IPS DF 6.9 (cell line): ENCODE measurements at places on chromosomes 13 and 19.

DNA sequence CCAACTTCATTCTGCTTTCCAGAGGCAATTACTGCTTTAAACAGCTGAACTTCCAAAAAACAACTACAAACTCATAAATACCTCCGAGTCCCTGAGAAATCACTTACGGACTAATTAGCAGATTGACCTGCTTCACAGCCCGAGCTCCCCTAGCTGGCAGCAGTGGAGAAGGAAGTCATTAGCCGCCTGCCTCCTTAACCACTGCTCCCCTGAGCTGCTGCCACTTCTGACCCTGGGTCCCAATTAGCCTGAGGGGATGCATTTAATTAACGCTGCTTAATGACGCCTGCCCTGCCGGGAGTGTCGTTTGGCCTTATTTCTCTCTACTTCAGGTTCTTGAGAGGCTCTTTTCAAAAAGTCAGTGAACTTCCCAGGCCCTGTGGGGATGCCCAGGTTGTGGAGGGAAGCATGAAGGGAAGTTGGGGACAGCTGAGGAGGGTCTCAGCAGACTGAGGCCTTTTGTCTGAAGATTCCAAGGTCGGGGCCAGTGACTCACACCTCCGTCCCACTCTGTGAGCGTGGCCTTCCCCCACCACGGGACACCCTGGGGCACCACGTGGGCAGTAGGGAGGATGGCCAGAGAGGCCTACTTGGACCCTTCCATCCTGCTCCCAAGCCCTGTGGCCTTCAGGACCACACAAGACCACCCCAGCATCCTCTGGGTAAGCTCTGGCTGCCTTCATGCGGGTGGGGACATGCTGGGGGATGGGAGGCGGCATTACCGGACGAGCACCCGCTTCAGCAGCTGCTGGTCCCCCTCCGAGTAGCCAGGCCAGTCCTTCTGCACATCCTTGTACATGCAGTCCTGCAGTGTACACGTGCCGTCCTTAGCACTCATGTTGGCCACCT, 19.8 kb upstream of the ISYNA1 start:
- no peaks in the 10 kb centered on the region for H3K27me3 ChIP-seq
- no peak for DNase-seq
- no peak overlapping the region for H3K27ac ChIP-seq
- H3K4me1 ChIP-seq: no peaks in the 10 kb centered on the region

DNA sequence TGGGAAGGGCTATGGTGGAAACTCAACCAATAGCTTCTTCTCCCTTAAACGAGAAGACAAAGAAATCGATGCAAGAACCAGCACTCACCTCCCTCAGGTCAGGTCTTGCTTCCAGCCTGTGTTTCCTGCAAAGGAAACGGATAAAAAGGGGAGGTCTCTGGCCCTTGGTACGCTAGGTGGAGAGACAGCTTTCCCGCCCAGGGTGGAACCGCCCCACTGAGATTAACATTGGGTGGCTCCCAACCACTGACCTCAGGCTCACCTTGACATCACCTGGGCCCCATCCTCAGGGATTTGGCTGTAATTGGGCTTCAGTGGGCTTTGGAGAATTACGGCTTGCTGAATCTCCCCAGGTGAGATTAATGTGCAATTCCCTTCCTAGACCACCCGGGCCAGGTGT, at the start of gene NLRP7:
TSS of gene NLRP7 (minus strand) at position 150 of the 400 bp plus-strand sequence.
- no peaks in the 10 kb centered on the region for H3K27me3 ChIP-seq
- H3K4me3 ChIP-seq: no peak within 1 kb of the TSS
- no peak within 1 kb of the TSS for H3K27ac ChIP-seq
- H3K36me3 ChIP-seq: no peaks in the 10 kb centered on the region
- no peak for DNase-seq
- H3K4me1 ChIP-seq: no peaks in the 10 kb centered on the region

DNA sequence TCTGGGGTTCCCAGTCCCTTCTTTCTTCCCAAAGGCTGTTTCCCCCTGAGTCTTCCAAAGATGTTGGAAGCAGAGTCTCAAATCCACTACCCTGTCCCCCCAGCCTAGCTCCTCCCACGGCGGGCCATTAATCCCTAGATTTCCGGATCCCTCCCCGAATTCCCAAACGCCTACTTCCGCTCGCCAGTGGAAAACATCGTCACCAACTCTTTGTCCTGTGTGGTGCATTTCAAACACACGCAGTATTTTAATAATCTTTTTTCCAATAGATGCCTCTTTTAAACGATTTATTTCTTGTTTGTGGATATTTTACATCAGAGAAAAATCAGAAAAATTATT, 610 bp downstream of the ZNF791 start:
- H3K36me3 ChIP-seq: no peaks in the 10 kb centered on the region; the same call in 1 of the 2 replicates
- H3K4me3 ChIP-seq: peak overlapping the region; percentile 68
- H3K27ac ChIP-seq: no peak overlapping the region
- no peaks in the 10 kb centered on the region for H3K4me1 ChIP-seq
- peak; percentile 33 for DNase-seq

DNA sequence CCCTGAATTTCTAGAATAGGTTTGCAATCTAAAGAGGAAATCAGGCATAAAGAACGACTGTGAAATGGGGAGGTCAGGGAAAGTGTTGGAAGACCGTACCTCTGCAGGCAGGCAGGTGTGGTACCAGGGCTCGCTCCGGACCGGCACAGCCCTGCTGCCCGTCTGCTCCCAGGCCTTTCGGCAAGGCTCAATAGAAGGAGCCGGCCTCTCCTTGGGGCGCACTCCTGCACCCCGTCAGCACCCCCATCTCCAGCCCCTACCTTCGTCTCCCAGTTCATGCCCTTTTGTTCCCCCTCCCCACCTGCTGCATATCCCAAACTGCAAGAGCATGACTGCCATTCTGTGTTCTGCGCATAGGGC, 139.8 kb upstream of the SOX1 start:
- H3K27ac ChIP-seq: no peak overlapping the region
- no peaks in the 10 kb centered on the region for H3K27me3 ChIP-seq
- no peaks in the 10 kb centered on the region for H3K36me3 ChIP-seq
- DNase-seq: no peak
- no peak overlapping the region for H3K4me3 ChIP-seq
- no peaks in the 10 kb centered on the region for H3K4me1 ChIP-seq

- DNase-seq: no peak
- H3K4me3 ChIP-seq: no peak overlapping the region
- H3K27me3 ChIP-seq: no peaks in the 10 kb centered on the region
- no peaks in the 10 kb centered on the region for H3K36me3 ChIP-seq
Observed at GRCh38 chr13:112260108-112261055, 115.8 kb upstream of the SPACA7 start.

DNA sequence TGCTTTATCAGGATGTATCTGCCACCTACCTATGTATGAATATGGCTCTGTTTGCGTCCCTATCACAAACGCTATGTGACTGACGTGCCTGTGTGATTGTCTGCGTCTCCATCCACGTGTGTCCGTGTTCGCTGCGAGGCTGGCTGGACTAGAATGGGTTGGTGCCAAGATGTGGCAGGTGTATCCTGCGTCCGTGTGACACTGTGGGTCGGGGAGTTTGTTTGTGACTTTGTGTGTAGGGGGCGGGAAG, 6.7 kb upstream of the HOOK2 start:
- peaks cover 14% of the 10 kb centered on the region; the same call in 1 of the 2 replicates for H3K4me1 ChIP-seq
- no peak overlapping the region for H3K27ac ChIP-seq
- no peak for DNase-seq
- no peaks in the 10 kb centered on the region; the same call in 1 of the 2 replicates for H3K36me3 ChIP-seq

GRCh38 chr13:46373623-46374022, 13.4 kb downstream of the RUBCNL start:
- DNase-seq: no peak
- H3K4me3 ChIP-seq: no peak overlapping the region
- H3K27me3 ChIP-seq: no peaks in the 10 kb centered on the region

DNA sequence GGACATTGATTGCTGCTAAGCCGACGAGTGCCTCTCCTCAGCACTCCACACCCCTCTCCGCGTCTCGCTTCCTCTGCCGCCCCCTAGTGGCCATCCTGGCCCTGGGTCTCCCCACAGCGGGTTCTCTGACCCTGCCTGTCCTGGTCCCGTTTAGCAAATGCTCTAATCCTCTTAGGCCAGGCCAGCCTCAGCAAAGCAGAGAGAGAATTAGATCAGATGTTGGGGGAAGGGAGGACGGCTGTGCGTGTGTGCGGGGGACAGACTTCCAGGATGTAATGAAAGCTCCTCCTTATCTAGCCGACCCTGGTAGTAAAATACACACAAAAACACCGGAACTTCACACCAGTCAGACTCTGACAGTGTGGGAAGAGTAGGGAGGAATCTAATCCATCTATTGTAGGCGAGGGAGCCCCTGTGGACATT, 4.5 kb downstream of the TPRX2 start:
- H3K4me3 ChIP-seq: no peak overlapping the region
- peak; percentile 82 for DNase-seq
- no peaks in the 10 kb centered on the region for H3K27me3 ChIP-seq
- peaks cover 1% of the 10 kb centered on the region; the same call in 1 of the 2 replicates for H3K4me1 ChIP-seq
- H3K36me3 ChIP-seq: no peaks in the 10 kb centered on the region

- H3K27me3 ChIP-seq: no peaks in the 10 kb centered on the region
- no peak for DNase-seq
- H3K36me3 ChIP-seq: no peaks in the 10 kb centered on the region
- H3K4me1 ChIP-seq: no peaks in the 10 kb centered on the region
- no peak overlapping the region for H3K27ac ChIP-seq
Observed at GRCh38 chr19:31450696-31451095, 101.5 kb upstream of the TSHZ3 start.

GRCh38 chr19:18742838-18743783, 48.0 kb downstream of the COMP start:
- H3K27ac ChIP-seq: no peak overlapping the region
- DNase-seq: no peak
- H3K27me3 ChIP-seq: no peaks in the 10 kb centered on the region
- H3K4me1 ChIP-seq: peaks cover 3% of the 10 kb centered on the region
- H3K36me3 ChIP-seq: no peaks in the 10 kb centered on the region; the same call in 1 of the 2 replicates

GRCh38 chr19:510606-511100, 3.4 kb downstream of the TPGS1 start:
- no peaks in the 10 kb centered on the region for H3K36me3 ChIP-seq
- no peaks in the 10 kb centered on the region for H3K27me3 ChIP-seq
- DNase-seq: no peak
- no peak overlapping the region for H3K4me3 ChIP-seq
- H3K27ac ChIP-seq: no peak overlapping the region

- H3K4me1 ChIP-seq: no peaks in the 10 kb centered on the region
- H3K4me3 ChIP-seq: no peak overlapping the region
- DNase-seq: peak; percentile 9
- H3K36me3 ChIP-seq: peaks cover 4% of the 10 kb centered on the region; the same call in 1 of the 2 replicates
- no peak overlapping the region for H3K27ac ChIP-seq
Observed at GRCh38 chr19:34430738-34431625, 2.8 kb downstream of the UBA2 start.

DNA sequence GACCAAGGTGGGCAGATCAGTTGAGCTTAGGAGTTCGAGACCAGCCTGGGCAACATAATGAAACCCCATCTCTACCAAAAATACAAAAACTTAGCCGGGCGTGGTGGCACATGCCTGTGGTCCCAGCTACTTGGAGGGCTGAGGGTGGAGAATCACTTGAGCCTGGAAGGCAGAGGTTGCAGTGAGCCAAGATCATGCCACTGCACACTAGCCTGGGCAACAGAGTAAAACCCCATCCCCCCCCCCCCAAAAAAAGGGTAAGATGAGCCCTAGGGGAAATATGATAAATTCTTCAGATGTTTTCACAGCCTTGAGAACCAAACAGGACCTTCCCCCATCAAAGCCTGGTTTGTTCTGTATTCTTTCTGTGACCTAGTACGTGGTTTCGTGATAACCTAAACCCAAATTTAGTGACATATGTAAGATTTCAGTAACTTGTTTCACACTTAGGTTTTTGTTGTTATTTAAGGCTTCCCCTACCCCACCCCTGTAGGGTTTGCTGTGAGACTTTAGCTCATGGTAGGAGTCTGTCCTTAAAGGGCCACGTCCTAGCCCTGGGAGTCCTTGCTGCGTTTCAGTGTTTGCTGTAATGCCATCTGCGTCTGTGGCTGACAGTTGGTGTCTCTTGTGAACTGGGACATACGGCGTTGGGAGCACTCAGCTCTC, 49.6 kb downstream of the MYO9B start:
- no peak for DNase-seq
- H3K4me1 ChIP-seq: peaks cover 5% of the 10 kb centered on the region; the same call in 1 of the 2 replicates
- H3K4me3 ChIP-seq: no peak overlapping the region
- no peak overlapping the region for H3K27ac ChIP-seq
- H3K36me3 ChIP-seq: no peaks in the 10 kb centered on the region

- no peak overlapping the region for H3K4me3 ChIP-seq
- no peaks in the 10 kb centered on the region for H3K27me3 ChIP-seq
- H3K27ac ChIP-seq: no peak overlapping the region
Observed at GRCh38 chr13:77397636-77398035, 70.7 kb upstream of the MYCBP2 start.

- no peaks in the 10 kb centered on the region for H3K27me3 ChIP-seq
- no peak overlapping the region for H3K4me3 ChIP-seq
- H3K4me1 ChIP-seq: no peaks in the 10 kb centered on the region; the same call in 1 of the 2 replicates
- H3K27ac ChIP-seq: no peak overlapping the region
- H3K36me3 ChIP-seq: peaks cover 14% of the 10 kb centered on the region; the same call in 1 of the 2 replicates
Observed at GRCh38 chr13:51277928-51278327, 55.7 kb downstream of the FAM124A start.

DNA sequence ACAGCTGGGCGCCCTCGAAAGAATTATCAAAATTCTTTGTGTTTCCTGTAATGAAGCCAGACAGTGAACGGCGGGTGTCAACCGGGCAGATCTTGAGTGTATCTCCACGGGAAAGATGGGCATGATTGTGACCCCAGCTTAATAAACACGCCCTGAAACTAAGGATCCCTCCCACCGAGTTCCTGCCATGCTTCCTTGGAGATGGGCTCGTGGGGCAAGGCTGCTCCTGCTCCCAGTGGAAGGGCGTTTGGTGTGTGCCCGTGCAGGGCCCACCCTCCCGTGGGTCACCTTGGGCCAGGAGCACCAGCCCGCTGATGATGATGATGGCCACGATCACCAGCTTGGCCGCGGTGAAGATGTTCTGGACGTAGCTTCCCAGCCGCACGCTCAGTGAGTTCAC, 7.4 kb downstream of the SLC7A9 start:
- DNase-seq: no peak
- H3K27me3 ChIP-seq: no peaks in the 10 kb centered on the region

- 0 out of 2 replicates have a peak, but pooled peaks cover 1% of the 10 kb centered on the region for H3K4me1 ChIP-seq
- H3K27me3 ChIP-seq: peaks cover 11% of the 10 kb centered on the region
- peak overlapping the region; percentile 73 for H3K4me3 ChIP-seq
- DNase-seq: no peak
- no peaks in the 10 kb centered on the region for H3K36me3 ChIP-seq
Observed at GRCh38 chr13:99085808-99086266, 108.0 kb upstream of the DOCK9 start.

- no peaks in the 10 kb centered on the region for H3K27me3 ChIP-seq
- DNase-seq: no peak
- H3K27ac ChIP-seq: no peak overlapping the region
- H3K4me1 ChIP-seq: 0 out of 2 replicates have a peak, but pooled peaks cover 2% of the 10 kb centered on the region
Observed at GRCh38 chr19:6752256-6753177, 13.0 kb downstream of the TRIP10 start.

- no peak overlapping the region for H3K27ac ChIP-seq
- H3K36me3 ChIP-seq: peaks cover 26% of the 10 kb centered on the region
- H3K4me3 ChIP-seq: no peak overlapping the region
- no peaks in the 10 kb centered on the region; the same call in 1 of the 2 replicates for H3K4me1 ChIP-seq
- H3K27me3 ChIP-seq: no peaks in the 10 kb centered on the region
Observed at GRCh38 chr19:46737298-46737654, 8.6 kb upstream of the FKRP start.

GRCh38 chr13:99600318-99600717, 99.0 kb downstream of the TM9SF2 start:
- no peak overlapping the region for H3K27ac ChIP-seq
- H3K4me1 ChIP-seq: 0 out of 2 replicates have a peak, but pooled peaks cover 2% of the 10 kb centered on the region
